Activated T-helper 1 cell treated with anti-CD3 and anti-CD28 coated beads, Interleukin-2, amount 50 U/mL, for 16 hours (primary cell): ENCODE measurements at places on chromosomes 7 and 10.

GRCh38 chr7:94562525-94562924 lies 52.9 kb downstream of the CASD1 start:
- DNase-seq = no peak

DNA sequence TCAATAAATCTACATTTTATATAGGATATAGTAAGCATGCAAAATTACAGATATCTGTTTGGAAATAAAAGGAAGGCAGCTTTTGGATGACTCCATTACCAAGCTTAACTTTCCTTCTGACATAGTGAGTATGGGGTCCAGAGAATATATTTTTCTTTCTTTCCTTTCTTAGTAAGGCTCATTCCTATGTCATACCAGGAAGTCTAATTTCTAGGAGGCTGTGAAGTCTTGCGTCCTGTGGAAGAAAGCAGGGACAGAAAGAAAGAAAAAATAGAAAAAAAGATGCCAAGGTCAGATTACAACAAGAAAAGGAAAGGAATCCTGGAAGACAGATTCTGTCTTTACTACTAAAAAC lies 36.3 kb downstream of the AKR1C8 start:
- no peak for DNase-seq

- no peak for DNase-seq
Measured at GRCh38 chr7:92697414-92697813, 107.2 kb upstream of the FAM133B start.

- no peak for DNase-seq
Measured at GRCh38 chr7:157150882-157151281, 12.2 kb downstream of the UBE3C start.

GRCh38 chr7:18013936-18014335 lies 13.7 kb downstream of the PRPS1L1 start:
- DNase-seq = no peak

DNA sequence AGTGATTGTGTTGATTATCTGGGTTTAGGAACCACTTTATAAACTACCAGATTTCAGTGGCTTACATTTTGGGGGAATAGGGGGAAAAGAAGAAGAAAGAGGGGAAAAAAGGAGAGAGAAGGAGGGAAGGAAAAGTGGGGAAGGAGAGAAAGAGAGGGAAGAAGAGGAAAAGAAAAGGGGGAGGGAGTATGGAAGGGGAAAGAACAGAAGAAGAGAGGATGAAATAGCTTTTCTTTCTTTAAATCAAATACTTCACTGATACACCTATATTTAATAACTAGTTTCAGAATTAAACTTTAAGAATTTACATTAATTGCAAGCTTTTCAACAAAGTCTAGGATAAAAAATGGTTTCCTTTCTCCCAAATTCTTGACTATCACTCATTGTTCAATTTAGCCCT lies 289.6 kb downstream of the SDHAF3 start:
- DNase-seq = no peak
